Stimulated activated CD4-positive, alpha-beta T cell treated with anti-CD3 and anti-CD28 coated beads, Interleukin-12 subunit alpha, Interleukin-12 subunit beta, amount 100 ng/mL, for 48 hours (primary cell): ENCODE measurements at places on chromosomes 6 and 20.

DNA sequence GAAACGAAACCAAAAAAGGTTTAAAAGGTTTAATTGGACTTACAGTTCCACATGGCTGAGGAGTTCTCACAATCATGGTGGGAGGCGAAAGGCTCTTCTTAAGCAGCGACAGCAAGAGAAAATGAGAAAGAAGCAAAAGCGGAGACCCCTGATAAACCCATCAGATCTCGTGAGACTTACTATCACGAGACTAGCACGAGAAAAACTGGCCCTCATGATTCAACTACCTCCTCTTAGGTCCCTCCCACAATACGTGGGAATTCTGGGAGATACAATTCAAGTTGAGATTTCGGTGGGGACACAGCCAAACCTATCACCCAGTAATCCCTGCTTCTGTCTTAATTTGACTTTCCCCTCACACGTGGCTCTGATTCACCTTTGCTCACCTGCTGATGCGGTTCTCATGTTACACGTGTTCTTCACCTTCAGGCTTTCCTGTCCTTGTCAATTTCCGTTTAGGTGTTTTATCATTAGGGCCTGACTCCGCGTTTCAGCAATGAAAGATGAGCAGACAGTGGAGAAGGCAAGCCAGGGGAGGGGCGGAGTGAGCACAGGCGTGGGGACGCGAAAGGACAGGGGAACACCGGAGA lies 57.1 kb downstream of the AGPAT4 start:
- DNase-seq: no peak

GRCh38 chr6:16360365-16360764 lies 122.0 kb downstream of the GMPR start:
- no peak for DNase-seq

DNA sequence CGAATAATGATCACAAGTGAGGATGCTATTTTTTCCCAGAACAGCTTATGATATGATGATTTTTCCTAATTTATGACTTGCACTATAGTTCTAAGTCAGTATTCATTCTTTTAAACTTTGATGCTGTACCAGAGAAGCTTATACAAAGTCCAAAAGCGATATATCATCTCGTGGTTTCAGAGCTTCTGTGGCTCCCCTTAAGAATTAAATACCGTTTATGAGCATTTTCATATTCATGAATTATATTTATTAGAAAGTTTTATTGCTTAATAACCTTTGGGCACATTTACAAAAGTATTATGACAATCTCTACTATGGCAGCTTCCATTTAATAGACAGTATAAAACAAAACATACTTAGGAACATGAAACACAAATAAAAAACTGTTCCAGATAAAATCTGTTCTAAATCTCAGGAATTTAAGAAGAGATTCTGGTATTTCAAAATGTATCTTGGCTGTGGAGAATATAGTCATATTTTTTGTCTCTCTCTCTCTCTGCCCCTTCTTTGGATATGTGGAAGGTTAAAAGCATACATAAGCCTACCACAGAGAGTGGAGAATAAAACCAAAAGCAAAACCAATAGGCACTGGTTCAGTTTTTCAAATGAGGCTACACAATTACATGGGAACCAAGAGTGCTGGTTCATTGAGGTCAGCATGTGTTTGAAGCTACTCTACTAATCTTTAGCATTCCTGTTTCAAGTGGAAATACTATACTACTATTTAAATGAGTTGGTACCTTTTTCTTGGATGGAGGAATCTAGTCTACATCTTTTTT lies 884.5 kb upstream of the GJE1 start:
- DNase-seq: no peak

DNA sequence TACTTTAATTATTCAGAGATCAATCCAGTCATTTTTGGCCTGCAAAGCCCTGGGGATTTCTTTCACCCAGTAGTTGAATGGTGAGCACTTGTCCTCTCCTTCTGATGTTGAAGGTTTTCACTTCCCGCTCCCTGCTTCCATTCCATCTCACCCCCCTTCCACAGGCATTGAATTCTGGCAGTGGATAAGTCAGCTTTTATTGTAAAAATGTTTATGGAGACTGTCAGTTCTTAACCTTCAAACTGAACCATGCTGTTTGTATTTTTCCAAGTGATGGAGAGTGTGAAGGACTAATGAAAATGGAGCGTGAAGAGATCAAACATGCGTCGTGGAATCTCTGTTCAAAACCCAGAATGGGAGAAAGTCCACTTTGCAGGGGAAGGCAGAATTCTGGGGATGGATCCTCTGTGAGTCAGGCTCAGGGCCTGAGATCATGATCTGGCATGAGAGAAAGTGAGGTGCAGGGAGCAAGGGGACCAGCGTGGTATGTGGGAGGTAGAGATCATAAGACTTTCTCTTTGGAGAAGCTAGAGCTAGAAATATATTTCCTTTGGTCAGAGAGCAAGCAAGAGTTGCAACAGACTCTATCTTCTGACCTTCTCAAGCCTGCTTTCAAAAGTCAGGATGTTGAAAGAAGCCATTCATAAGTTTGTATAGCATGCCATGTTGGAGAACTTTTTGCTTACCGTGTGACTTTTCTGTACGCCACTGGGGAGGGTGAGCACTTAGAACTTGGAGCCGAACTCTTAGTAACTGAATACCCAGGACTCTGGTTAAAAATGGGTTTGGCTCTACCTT lies 30.2 kb downstream of the ISM1 start:
- no peak for DNase-seq

GRCh38 chr20:23937303-23938117 lies 51.1 kb downstream of the GGTLC1 start:
- peak; percentile 35 for DNase-seq

GRCh38 chr6:113344969-113345368 lies 512.2 kb upstream of the MARCKS start:
- DNase-seq: no peak

DNA sequence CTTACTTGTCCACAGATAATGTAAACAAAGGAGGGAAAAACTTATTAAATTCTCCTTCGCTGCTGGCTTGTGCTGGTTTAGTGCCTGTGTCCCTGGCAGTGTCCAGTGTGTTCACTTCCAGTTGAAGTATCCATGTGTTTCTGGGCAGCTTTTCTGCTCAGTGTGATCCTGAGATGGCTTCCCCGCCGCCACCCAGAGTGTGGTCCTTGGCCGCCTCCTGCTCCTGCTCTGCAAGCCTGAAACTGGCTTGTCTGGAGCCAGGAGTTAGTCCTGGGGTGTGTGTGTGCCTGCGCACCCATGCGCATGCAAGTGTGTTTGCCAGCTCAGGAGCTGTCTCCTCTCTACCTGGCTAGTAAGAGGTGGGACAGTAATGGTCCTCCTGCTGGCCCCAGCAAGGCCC lies 7.2 kb downstream of the BTBD3 start:
- no peak for DNase-seq

DNA sequence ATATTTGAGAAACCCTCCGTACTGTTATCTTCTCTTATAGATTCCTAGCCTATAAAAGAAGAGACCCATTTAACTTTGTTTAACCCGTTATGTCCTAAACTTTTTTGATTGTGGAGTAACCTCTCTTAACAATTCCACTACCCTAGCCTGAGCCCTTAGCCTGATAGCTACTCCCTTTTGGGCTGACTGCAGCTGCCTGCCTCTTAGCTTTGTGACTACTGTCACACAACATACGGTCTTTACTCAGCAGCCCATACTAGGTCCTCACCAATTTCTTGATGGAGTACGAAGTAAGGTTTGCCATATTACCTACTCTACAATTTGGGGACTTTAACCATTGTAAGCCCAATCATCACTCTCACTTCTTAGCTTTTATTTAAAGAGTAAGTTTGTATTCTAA lies 72.7 kb downstream of the QRSL1 start:
- no peak for DNase-seq

- peak; percentile 62 for DNase-seq
These were observed 38.2 kb downstream of the SHLD1 start for GRCh38 chr20:5788385-5788895.
